ENCODE measurements at places on chromosomes 12 and 14. TPM values are rescaled to one million over a fixed set of nuclear protein-coding genes. Genes with fewer than 3 reads are reported as not detected.

GOLGA3 gene
- total RNA-seq: 22.9 TPM

PCED1B gene
- total RNA-seq: 1.2 TPM

GRCh38 chr14:73437206-73437605 is 21.1 kb downstream of the NUMB start:
- no peak for DNase-seq

DNA sequence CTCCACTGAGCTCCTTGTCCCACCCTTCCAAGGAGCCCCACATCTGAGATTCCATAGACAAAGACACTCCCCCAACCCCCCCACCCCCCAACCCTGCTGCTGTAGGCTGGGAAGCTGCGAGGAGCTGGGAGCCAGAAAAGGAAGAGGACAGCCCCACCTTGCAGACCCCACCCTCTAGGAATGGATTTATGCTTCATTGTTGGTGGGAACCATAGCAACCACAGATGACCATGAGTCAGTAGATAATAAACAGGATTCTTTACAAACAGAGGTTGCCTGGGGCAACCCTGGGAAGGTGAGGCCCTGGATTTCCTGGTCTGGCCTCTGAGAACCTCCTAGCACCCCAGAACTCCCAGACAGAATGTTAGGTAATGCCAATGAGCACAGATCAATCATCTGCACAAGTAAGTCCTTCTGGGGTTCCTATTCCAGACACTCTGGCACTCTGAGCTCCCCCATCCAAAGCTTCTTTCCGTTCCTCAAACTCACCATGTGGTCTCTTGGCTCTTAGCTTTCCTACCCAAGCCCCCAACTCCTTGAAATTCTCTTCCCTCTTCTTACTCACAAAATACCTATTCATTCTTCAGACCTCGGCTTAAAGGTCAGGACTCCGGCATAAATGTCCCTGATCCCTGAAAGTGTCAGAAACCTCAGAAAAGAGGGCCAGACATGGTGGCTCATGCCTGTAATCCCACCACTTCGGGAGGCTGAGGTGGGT is 15.2 kb upstream of the PLEKHG6 start:
- no peak for DNase-seq

DNA sequence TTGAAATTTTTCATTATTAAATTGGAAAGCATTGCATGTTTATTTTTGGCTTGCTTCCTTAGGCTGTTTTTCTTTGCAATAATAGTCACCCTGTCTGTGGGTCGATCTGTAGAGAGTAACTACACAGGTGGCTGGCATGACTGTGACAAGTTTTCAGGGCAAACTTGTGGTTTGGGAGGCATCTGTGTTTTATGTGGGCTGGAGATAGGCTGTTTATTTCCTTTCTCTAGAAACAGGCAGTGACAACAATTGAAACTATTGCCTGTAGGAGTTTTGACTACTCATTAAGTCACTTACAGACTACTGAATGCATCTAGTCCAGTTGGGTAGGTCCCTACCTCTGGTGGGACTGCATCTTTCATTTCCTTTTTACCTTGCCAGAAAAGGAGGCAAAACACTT is 155.6 kb downstream of the DYRK2 start:
- DNase-seq: no peak

Data from left lobe of liver (tissue), 2 donors.